ENCODE measurements at places on chromosomes 6 and 20. TPM values are rescaled to one million over a fixed set of nuclear protein-coding genes. Genes with fewer than 3 reads are reported as not detected.

The MLIP gene
- not detected for total RNA-seq

The LPA gene
- total RNA-seq, result 0.07 TPM

The MLN gene
- not detected for total RNA-seq

The TMC2 gene
- not detected for total RNA-seq

The DNAH8 gene
- not detected for total RNA-seq

The GPX5 gene
- not detected for total RNA-seq

The RBBP8NL gene
- total RNA-seq, result 0.52 TPM
